Mammary epithelial cell (primary cell): ENCODE measurements at places on chromosomes 5 and 9.

- no peak for DNase-seq
Observed at GRCh38 chr5:139998837-139999236, 44.3 kb downstream of the NRG2 start.

DNA sequence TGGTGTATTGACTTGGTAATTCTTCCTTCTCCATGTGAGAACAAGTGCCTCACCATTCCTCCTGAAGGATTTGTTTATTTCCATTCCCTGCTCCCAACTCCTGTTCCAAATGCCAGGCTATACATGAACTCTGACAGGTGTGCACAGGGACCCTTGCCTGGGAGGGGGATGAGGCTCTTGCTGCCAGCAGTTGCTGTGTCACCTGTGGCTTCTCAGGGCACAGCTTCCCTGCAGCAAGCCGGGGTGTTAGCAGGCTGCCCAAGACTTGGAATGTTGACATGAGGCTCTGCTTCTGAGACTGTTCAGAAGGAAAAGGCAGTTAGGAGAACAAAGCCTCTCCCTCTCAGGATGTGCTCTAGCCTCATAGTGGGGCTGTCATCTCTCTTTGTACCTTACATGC, 131.3 kb downstream of the DOCK2 start:
- no peak for DNase-seq

DNA sequence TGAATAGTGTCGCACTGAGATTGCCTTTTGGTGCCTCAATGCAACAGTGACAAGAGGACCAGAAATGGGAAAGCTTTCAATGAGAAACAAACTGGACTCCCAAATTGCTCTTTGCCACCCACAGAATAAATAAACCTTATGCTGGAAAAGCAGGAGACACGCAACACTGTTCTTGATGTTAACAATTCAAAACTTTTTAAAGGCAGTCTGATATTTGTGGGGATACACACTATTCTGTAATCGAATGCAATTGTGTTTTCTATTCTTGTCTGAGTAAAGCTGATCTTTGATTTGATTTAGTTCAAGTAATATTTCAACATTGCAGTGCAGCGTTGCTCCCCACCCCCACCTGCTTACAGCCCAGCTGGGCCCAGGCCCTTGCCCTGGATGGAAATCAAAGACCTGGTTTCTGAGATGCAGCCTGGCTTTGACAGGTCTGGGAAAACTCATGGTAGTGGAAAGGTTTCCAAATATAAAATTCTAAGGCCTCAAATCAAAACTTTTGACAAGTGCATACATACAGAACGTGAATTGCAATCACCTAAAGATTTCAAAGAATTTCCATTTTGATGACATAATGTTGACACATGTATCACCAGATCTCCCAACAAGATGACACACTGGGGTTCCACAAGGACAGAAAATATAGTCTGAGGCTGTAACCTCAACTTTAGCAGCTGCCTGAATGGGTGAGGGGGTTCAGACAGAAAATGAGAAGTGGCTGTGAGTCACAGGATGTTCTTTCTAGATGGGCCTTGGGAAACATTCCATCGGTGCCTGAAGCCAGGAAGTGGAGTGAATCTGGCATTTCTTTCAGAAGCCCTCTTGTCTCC, 55.1 kb downstream of the ABCA1 start:
- peak; percentile 97 for DNase-seq

DNA sequence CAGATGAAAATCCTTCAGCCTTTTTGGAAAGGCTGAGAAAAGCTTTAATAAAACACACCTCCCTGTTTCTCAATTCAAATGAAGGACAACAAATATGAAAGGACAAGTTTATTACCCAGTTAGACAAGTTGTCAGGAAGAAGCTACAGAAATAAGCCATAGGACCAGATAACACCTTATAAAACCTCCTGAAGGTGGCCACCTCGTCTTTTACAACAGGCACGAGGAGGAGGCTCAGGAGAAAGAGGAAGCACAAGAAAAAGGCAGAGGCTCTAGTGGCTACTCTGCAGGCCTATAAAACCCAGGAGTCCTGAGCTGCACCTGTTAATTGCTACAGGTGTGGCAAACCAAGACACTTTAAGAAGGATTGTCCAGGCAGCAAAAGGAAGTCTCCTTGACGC, 352.1 kb upstream of the CDH18 start:
- DNase-seq: no peak

DNA sequence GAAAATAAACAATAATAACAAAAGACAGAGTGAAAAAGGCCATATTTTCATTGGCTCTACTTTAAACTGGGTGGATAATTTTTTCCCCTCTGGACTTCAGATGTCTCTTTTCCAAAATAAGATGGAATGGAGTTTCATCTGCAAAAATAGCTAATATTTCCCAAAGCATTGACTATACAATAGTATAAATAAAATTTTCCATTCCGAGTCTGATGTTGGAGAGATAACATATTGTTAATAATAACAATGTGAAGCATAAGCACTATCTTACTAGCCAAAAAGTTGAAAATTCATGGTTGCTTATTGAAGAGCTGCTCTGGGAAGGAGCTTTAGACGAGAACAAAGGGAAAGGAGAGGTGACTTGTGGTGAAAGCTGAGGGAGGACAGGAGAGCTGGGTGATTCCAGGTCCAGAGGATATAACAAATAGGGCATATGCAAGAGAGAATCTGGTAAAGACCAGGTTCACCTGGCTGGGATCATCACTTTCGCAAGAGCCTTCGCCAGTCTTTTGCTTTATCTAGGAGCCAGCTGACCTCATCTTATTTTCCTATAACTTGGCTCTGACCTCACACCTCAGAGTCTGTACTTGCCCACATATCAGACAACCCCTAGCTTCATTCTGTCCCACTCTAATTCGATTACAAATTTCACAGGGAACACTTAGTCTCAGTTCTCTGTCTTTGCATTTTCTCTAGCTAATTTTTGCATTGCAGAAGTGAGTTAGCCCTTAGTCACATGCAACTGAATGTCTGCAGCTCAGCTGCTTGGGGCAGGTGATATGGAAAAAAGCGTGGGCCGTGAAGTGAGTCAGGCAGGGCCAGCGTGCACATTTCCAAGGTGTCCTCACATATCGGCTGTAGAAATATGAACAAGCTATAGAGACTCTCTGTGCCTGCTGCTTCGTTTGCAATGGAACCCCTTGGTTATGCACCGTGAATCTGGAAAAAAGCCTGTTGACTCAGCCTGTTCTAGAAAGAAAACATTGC, 7.6 kb upstream of the ZNF474 start:
- DNase-seq: peak; percentile 80
